Nucleus accumbens (tissue), 56 donors: ENCODE measurements at places on chromosomes 16 and 17.

- DNase-seq = no peak
Observed at GRCh38 chr17:27512031-27512430, 55.8 kb downstream of the KSR1 start.

DNA sequence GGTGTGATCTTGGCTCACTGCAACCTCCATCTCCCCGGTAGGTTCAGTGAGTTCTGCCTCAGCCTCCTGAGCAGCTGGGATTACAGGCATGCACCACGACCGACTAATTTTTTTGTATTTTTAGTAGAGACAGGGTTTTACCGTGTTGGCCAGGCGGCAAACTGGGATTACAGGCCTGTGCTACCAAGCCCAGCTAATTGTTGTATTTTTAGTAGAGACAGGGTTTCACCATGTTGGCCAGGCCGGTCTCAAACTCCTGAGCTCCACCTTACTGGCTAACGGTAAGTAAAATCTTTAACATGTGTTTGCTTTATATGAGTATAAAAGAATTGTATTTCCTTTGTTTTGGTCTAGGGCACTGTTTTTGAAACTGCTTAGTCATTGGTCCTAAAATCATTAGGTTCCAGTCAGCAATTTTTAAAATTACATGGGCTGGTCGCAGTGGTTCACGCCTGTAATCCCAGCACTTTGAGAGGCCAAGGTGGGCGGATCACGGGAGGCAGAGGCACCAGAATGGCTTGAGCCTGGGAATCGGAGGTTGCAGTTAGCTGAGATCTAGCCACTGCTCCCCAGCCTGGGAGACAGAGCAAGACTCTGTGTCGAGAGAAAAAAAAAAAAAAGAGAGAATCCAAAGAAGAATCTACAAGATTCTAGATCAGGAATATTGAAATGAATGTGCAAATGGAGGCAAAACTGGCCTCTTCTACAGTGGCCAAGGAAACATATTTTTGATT is 3.6 kb downstream of the FLYWCH1 start:
- no peak for DNase-seq

- no peak for DNase-seq
Observed at GRCh38 chr16:4976079-4976478, 17.9 kb downstream of the SEC14L5 start.

- no peak for DNase-seq
Observed at GRCh38 chr16:65876056-65876408, 490.5 kb upstream of the CDH5 start.

DNA sequence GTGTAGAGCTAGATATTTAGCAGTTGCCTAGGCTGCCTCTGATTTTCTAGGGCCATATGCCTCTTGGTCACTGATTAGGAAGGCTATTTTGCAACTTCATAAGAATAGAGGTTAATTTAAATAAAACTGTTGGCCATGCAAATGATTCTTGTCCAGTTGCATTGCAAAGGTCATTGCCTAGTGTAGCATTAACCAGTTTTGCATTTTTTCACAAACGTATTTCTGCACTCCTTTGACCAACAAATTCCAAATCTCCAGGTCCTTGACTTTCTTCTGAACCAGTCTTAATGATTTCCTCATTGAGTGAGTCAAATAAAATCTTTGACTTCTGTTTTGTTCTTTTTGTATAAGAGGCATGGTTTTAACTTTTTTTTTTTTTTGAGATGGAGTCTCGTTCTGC is 33.5 kb downstream of the ERCC4 start:
- DNase-seq = no peak

GRCh38 chr16:4266372-4266771 is 6.5 kb downstream of the TFAP4 start:
- DNase-seq = no peak
